ENCODE measurements at places on chromosomes 11 and 22.
A peak's percentile ranks its signal among the peaks of the same experiment; 100 is the strongest.

- DNase-seq, result no peak
These were observed 37.5 kb upstream of the HEPHL1 start for GRCh38 chr11:93983542-93984195.

DNA sequence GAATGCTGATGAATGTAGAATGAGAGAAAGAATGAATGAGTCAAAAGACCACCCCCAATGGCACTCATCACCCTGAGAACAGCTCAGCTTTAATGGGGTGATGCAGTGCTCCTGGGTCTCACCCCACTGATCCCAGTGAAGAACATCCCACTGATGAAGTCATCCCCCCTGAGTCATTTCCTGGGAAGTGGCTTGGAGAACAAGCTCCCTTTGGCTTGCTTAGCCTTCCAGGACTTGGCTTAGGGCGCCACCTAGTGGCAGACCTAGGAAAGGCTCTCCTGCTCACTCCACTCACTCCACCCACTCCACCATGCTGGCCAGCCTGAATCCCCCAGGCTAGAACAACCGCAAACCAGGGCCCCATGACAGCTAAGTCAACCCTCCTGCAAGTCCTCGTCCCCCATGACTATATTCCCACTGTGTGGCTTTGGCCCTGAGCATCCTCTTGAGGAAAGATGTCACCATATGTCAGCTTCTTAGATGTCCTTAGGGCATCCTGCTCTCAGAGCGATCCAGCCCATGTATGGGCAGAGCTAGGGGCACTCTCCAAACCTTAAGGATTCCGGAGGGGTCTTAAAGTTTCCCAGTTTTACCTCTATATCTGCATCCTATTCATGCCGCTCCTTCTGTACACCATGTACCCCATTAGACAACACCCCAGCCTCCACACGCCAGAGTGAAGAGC lies 17.8 kb upstream of the TMPRSS13 start:
- peak; percentile 87 for DNase-seq

- DNase-seq, result no peak
These were observed 12.9 kb upstream of the FAT3 start for GRCh38 chr11:92211576-92212167.

GRCh38 chr11:31699066-31699465 lies 112.1 kb downstream of the PAX6 start:
- DNase-seq, result no peak

DNA sequence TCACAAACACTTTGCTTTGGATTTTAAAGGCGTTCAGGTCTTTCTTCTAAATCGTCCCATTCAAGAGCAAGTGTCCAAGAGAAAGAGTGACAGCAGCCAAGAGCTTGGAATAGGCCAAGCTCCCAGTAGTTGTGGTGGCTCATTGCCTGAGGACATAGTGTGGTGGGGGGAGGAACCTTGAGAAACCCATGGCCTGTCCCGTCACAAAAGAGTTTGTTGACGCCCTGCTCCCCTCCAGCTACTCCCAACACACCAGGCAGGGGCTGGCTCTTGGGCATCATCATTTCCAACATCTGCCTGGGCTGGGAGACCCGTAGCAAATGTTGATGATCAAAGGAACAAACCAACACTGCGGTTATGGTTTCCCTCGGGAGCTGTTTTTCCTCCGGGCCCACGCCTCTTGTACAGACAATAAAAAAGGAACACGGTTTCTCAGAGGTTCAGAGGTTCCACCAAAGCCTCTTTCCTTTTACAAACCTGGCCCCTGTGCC lies 20.8 kb downstream of the FADS3 start:
- no peak for DNase-seq

- no peak for DNase-seq
These were observed 680.9 kb upstream of the ANO5 start for GRCh38 chr11:21511835-21512440.

- no peak for DNase-seq
These were observed 35.4 kb downstream of the SLN start for GRCh38 chr11:107676336-107677057.

GRCh38 chr11:12944889-12945288 lies 64.2 kb upstream of the RASSF10 start:
- DNase-seq, result no peak

- DNase-seq, result no peak
These were observed 4.0 kb downstream of the POU2AF3 start for GRCh38 chr11:111302298-111302697.

GRCh38 chr22:30795118-30795517 lies 100.4 kb downstream of the OSBP2 start:
- DNase-seq, result no peak

DNA sequence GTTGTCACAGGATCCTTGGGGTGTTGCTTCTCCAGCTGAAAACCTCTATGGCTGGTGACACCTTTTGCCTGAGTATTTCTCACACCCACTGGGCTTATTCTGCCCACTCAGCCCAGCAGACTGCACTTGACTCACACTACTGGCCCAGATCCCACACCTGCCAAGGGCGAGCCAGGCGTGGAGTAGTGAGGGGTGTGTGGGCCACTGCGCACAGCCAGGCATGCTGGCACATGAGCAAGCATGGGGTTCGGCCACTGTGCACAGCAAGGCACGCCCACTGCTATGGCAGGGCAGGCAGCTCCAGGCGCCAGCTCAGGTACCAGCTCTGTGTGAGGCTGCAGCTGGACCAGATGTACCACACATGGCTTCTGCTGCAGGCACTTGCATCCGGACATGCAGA lies 116.5 kb upstream of the MTNR1B start:
- DNase-seq, result no peak

DNA sequence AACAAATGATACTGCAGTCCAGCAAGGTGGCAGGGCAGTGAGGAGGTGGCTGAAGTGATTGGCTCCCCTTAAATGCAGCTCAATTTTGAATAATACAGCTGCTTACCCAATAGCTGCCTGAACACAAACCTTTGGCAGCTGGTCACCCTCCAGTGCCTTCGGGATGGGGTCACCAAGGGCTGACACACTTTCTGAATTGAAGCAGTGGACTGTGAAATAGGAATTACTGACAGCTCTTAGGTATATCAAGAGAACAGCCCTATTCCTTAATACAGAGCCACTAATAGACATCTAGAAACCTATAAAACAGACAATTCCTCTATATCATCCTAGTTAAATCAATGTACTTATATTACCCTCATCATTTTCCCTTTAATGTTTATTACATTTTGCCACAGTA lies 474.2 kb upstream of the KIRREL3 start:
- no peak for DNase-seq

- DNase-seq, result peak; percentile 77
These were observed 14.2 kb downstream of the PRR33 start for GRCh38 chr11:1877211-1878136.

- no peak for DNase-seq
These were observed 1.5 kb upstream of the CACNA1I start for GRCh38 chr22:39569066-39569465.

DNA sequence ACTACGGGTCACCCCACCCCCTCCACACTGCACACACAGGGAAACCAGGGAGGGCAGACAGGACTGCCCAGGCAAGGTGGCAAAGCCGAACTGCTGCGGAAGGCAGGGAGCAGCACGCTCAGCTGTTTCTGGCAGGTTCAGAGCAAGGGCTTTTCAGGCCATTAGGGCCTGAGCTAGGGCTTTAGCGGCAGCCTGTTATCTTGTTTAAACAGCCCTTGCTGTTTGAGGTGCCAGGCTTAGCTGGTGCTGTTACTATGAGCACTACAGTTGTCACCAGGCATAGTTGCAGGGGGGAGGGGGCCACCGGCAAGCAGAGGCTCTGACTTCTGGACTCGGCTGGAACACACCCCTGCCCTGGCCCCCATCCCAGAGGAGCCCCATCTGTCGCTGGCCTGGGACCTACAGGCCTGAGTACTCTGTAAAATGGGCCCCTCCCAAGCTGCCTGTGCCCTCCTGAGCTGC lies 34.9 kb downstream of the RSPH14 start:
- DNase-seq, result no peak

- DNase-seq, result no peak
These were observed 9.9 kb upstream of the APOBEC3H start for GRCh38 chr22:39087098-39087497.

GRCh38 chr11:13384908-13385640 lies 77.9 kb downstream of the BTBD10 start:
- no peak for DNase-seq

Data from coronary artery (tissue), 2 donors.